C1 segment of cervical spinal cord (tissue), 14 donors: ENCODE measurements at places on chromosomes 16 and 17.

DNA sequence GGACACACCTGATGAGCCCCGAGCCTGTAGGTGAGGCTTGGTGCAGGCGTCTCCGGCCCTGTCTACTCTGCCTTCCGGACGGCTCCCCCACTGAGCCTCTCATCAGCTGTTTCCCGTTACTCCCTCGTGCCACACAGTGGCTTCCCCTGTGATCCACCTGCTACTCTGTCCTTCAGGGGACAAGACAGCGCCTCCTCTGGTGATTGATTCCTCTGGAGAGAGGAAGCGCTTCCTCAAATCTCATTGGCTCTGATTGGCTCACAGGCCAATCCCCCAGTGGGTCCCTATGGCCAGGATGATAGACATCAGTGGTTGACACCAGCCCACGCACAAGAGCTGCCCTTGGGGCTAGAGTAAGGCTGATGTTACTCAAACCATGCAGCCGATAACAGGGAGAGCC lies 24.0 kb downstream of the RNF213 start:
- DNase-seq = no peak

GRCh38 chr17:76681222-76682137 lies 29.3 kb downstream of the MXRA7 start:
- no peak for DNase-seq

GRCh38 chr17:6641247-6641863 lies 495 bp downstream of the TXNDC17 start:
- no peak for DNase-seq

DNA sequence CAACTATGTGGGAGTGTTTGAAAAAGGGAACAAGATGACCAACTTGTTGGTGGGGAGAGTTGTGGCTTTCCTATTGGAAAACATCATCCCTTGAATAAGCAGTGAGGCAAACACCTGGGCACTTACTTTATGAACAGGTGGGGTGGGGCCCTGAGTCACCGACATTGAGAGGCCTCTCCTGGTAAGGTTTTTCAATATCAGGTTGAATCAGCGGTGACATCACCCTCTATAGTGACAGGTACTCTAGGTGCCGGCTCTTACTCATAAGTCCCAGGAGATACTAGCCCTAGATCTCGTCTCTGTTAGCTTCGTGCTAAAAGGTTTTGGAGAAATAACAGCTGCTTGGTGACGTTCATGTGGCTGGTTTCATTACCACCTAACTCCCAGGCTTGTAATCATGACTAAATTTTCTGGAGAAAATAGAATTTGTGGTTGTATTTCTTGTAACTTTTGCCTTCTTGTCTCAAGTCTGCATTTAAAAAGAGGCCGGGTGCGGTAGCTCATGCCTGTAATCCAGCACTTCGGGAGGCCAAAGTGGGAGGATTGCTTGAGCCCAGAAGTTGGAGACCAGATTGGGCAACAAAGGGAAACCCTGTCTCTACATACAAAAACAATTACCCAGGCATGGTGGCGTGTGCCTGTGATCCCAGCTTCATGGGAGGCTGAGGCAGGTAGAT lies 19.3 kb downstream of the CDH1 start:
- no peak for DNase-seq
